ENCODE measurements at places on chromosomes 7 and 10.

DNA sequence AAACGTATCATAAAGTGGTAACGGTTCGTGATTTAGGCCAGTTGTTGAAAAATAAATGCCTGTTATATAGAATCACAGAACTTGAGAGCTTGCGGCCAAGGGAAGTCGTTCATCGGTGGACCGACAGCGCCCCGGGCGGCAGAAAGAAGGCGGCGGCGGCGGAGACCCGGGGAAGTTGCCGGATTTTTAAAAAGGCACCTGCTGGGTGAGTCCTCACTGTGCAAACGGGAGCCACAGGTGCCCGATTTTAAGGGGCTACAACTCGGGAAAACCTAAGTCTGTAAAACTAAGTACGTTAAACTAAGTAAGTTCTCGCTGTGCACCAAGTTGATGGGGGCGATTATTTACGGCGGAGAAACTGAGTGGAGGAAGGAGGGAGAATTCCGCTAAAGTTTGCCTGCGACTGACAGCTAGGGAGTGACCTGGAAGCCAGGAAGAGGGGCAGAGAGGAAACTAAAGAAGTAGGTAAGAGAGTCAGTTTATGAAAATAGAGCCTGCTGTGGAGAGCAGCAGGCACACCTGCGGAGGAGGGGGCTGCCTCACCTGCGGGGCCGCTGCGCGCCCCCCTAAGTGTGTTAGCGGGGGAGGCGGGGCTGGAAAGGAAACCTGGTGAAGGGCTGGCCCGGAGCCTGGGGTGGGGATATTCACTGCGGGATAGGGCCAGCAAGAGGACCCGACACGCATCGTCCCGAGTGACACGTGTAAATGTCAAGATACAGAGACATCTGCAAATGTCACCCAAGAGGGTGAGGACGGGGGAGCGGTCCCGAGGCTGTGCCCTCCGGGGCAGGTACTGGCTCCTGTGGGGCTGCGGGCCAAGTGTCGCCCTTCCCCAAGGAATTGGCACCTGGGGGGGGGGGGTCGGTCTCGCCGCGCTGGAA lies 996 bp downstream of the ADAM12 start:
- DNase-seq: peak; percentile 83

DNA sequence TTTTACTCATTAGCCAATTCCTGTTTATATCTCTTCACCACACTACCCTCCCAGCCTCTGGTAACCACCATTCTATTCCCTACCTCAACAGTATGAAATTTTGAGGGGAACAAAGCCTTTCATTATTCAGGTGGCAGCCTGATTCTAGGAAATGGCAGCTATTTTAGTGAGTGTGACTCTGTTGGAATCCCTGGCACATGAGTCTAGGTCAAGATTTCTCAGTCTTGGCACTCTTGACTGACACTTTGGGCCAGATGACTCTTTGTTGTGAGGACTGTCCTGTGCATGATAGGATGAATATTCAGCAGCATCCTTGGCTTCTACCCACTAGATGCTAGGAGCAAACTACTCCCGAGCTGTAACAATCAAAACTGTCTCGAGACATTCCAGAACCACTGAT lies 322.8 kb upstream of the PHYHIPL start:
- DNase-seq: no peak

- DNase-seq: no peak
These were observed 3.5 kb downstream of the GLCCI1 start for GRCh38 chr7:7972128-7972527.

- DNase-seq: no peak
These were observed 93.1 kb downstream of the FZD1 start for GRCh38 chr7:91357379-91357778.

- no peak for DNase-seq
These were observed 606.4 kb downstream of the SORCS1 start for GRCh38 chr10:106557951-106558733.

DNA sequence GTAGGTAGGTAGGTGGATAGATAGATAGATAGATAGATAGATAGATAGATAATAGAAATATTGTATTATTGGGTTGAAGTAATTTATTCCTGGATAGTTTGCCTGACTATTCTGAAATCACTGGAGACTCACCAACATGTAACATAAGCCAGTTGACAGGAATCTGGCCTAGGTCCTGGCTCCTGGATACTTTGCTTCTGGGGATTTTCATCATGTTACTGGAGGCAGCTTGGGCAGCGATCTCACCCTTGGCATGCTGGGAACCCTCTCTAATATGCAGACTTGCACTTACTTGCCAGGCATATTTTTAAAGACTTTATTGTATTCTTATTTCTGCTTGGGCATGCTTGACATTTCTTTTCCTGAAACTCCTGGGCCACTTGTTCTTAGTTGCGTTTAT lies 709.1 kb upstream of the FZD8 start:
- peak; percentile 57 for DNase-seq

DNA sequence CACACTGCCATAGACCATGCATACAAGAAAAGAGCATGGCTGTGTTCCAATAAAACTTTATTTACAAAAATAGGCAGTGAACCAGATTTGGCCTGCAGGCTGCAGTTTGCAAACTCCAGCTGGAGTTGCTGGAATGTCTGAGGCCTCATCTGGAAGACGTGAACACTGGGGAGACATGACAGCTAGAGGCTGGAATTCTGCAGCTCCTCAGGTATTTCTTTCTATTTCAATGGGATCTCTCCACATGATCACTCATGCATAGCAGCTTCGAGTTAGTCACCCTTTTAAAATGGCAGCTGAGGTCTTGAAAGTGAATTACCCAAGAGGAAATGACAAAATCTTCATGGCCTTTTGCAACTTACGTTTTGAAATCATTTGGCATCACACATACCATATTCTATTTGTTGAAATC lies 52.6 kb upstream of the BET1 start:
- no peak for DNase-seq

DNA sequence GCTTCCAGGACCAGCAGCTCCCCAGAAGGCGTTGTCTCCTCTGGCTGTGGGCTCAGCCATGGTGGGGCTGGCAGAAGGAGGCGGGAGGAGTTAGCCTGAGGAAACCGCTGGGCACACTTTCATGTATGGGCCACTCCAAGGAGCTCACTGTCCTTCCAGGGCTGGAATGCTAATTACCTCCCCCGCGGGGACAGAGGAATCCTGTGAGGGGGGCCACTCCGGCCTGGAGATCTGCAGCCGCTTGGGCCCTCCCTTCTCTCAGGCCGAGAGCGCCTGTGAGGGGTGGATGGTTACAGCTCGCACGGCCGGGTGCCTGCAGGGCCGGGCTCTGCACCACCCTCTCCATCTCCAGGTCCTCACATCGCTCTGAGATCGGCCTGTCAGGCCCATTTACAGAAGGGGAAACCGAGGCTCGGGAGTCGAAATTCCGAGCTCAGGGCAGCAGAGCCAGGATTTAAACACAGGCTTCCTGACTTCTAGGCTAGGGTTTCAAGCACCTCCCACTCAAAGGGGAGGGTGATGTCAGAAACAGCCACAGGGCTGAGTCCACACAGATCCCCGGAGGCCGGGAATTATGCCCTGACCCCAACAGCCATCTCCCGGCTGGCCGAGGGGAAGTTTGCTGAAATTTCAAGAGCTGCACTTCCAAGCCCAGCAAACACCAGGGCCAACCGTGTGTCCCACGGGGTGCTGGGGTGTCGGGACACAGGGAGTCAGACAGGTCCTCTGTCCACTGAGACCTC lies 59.1 kb downstream of the PDGFA start:
- peak; percentile 75 for DNase-seq

All from umbilical cord (tissue), 2 donors.